NCI-H1694 (cell line): ENCODE measurements at places on chromosomes 6 and 20.
A peak's percentile ranks its signal among the peaks of the same experiment; 100 is the strongest.

DNA sequence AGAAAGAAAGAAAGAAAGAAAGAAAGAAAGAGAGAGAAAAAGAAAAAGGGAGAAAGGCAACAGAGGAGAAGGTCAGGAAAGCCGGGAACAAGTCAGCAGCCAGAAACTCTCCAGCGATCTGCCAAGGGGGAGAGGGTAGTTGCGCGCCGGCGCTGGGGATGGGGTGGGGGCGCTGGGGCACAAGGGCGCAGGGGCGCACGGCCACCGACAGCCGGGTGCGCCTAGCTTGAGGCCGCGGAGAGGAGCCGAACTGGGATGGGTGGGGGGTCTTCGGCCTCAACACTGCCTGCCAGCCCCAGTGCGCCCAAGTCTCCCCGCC lies 533 bp upstream of the RSPO3 start:
- DNase-seq, result no peak

DNA sequence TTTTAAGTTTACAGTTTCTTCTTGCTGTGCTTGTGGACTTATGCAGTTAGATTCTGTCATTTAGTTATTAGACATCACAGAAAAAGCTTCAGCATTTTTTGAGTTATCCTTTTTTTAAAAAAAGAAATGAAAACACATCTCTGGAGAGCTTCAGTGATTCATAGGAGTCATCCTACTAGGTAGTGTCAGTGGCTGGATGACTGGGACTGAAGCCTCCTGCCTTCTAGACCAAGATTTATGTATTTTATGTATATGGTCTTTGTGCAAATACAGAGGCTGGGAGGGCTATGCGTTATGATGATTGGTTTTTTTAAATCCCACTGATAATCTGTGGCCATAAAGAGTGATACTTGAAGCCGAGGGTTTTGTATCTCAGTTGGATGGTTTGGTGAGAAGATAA lies 125.9 kb upstream of the JAG1 start:
- DNase-seq, result no peak

- DNase-seq, result no peak
These were observed 1.7 kb downstream of the THBD start for GRCh38 chr20:23047738-23048214.

DNA sequence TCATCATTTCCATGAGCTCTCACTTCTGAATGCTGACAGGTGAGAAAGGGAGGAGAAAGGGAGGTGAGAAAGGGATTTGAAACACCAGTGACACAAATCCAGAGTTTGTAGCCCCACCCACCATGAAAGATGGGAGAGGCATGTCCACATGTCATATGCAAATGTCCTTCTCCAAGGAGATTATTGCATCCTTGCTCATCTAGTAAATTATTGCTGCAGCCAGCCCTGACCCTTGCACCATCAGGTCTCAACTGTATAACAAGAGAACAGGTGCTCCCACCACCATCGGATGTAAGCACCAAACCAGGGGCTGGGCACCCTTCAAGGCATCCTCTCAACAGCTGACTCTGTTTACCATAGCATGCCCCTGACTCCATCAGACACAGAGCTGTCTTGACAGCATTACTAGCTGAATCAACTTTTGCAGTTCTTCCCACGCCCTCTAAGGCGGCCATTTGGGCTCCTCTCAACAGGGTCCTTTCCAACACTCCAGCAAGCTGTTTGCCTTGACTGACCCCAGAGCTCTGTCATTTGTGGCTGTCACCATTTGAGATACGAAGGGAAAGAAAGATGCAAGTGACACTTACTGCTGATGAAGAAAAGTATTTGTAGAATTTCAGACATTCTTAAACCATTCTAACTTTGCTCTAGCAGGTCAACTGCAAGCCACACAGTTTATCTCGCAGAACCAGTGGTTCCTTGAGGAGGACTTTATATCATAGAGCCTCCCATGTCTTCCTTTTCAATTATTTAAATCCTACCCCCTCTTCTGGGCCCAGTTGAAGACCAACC lies 14.2 kb downstream of the GFOD1 start:
- DNase-seq, result no peak

GRCh38 chr20:20547221-20547875 lies 165.1 kb downstream of the RALGAPA2 start:
- no peak for DNase-seq

- DNase-seq, result peak; percentile 50
These were observed 24.0 kb downstream of the MTFR2 start for GRCh38 chr6:136226027-136226673.

DNA sequence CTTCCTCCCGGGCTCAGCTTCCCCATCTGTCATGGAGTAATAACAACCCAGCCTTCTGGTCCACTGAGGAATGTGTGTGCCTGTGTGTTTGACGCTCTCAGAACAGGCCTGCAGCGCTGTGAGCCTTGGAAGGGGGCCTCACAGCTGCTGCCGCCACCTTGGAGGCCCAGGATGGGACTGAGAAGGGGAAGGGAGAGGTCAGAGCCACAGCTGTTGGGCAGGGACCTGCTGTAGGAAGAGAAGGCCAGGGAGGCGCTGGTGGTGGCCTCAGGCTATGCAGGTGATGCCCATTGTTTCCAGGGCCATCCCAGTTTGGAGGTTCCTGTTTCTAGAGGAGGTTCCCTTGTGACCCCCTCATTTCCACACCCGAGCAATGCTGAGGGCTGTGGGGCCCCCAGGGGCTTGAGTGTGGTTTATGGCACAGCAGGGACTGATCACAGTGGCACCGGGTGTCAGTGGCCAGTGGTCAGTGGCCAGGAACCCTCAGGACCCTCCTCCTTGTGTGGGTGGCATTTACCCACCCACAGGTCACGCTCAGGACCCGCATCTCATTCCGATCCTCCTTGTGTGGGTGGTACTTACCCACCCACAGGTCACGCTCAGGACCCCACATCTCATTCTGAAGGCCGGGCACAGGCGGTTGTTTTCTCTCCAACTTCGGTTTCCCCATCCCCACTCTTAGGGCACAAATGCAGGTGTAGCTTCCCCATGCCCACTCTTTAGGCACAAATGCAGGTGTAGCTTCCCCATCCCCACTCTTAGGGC lies 14.0 kb downstream of the TPD52L2 start:
- DNase-seq, result no peak

DNA sequence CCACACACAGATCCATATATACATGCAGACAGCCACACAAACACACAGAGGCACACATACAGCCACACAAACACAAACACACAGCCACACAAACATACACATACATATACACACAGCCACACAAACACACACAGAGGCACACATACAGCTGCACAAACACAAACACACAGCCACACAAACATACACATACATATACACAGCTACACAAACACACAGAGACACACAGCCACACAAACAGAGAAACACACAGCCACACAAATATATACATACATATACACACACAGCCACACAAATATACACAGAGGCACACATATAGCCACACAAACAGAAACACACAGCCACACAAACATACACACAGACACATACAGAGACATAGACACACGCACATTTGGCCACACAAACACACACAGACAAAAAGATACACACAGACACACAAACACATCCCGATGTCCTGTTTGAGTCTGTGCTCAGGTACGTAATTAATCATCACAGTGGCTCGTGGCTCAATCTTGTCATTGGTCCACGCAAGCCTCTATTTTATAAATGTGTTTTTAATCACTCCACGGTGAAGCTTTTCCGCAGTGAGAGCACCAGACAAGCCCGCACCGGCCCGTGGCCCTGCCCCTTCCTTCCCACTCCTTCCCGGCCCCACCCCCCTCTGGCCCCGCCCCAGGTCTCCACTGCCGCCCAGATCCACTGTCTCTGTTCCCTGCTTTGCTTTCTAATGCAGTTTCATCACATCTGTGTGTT lies 135.3 kb downstream of the CDH4 start:
- DNase-seq, result no peak

DNA sequence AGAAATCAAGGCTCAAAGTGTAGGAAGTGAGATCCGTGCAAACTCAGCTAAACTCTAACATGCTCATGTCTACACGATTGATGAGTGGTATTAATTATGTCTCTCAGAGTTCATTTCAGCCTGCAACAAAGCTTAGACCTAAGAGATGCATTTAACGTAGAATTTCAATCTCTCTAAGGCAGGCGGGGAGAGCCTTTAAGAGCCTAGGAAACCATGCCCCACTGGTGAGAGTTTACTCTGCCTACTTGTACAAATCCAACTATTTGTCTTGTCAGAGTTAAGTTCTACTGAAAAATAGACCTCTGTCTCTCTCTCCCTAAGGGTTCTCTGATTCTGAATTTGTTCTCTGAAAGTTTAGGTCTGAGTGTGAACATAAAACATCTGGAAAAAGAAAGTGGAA lies 100.9 kb downstream of the SPTLC3 start:
- DNase-seq, result no peak

GRCh38 chr6:140537211-140537610 lies 1162.8 kb upstream of the CITED2 start:
- no peak for DNase-seq

GRCh38 chr6:16511723-16512489 lies 249.4 kb downstream of the ATXN1 start:
- DNase-seq, result no peak

DNA sequence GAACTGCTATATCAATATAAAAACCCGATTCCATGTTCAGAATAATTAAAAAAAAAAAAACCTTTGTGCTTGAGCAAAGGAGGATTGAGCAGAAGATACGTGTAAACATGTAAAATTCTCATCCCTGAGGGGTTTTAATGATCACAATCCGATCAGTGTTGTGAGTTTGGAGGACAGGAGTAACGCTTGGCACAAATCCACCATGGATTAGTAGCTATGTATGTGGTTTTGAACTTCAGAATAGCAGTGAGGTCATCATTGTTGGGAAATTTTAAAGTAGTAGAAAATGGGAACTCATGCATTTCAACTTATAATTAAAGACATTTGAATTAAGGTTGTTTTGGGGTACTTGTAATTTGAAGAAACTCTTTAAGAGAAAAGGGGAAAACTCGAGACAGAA lies 203.2 kb downstream of the RPS12 start:
- no peak for DNase-seq

- DNase-seq, result no peak
These were observed 48.6 kb downstream of the CDH4 start for GRCh38 chr20:61300709-61301108.

GRCh38 chr6:99736302-99736701 lies 129.7 kb downstream of the PRDM13 start:
- no peak for DNase-seq

DNA sequence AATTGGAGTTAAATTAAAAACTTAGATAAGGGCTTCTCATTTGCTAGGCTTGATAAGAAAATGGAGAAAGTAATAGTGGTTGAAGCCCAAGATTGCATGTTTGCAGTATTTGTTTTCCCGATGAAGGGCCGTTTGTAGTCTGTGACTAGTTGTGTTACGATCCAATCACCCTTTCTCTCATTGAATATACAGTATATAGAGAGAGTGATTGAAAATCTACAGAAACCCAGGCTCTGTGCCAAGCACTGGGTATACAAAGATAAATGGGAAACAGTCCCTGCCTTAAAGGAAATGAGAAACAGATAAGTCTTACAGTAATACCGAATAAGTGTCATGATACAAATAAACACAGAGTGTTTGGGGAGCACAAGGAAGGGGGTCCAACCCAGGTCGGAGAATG lies 55.2 kb upstream of the CDKAL1 start:
- no peak for DNase-seq

- peak; percentile 88 for DNase-seq
These were observed 51.0 kb downstream of the SSR1 start for GRCh38 chr6:7261852-7262461.

- no peak for DNase-seq
These were observed 109.7 kb upstream of the FOXQ1 start for GRCh38 chr6:1202201-1202600.

GRCh38 chr20:44956410-44956809 lies 3.8 kb downstream of the TOMM34 start:
- DNase-seq, result no peak

GRCh38 chr20:25273541-25274358 lies 25.9 kb downstream of the PYGB start:
- DNase-seq, result peak; percentile 69

DNA sequence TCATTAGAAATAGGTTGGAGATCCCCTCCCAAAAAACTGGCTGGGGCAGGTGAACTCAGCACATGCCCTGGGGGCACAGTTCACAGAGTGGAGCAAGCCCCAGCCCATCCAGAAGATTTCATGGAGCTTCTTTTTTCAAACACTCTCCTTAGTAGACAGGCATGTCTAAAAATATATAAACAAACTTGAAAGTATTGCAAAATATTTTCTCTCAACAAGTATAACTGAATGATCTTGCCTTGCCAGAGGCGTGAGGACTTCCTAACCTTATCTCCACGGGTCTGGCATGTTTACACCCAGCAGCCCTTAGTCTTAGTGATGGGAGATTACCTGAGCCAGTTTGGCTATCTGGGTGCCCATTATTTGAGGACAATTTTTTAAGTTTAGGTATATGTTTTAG lies 107.1 kb downstream of the QRSL1 start:
- DNase-seq, result no peak

DNA sequence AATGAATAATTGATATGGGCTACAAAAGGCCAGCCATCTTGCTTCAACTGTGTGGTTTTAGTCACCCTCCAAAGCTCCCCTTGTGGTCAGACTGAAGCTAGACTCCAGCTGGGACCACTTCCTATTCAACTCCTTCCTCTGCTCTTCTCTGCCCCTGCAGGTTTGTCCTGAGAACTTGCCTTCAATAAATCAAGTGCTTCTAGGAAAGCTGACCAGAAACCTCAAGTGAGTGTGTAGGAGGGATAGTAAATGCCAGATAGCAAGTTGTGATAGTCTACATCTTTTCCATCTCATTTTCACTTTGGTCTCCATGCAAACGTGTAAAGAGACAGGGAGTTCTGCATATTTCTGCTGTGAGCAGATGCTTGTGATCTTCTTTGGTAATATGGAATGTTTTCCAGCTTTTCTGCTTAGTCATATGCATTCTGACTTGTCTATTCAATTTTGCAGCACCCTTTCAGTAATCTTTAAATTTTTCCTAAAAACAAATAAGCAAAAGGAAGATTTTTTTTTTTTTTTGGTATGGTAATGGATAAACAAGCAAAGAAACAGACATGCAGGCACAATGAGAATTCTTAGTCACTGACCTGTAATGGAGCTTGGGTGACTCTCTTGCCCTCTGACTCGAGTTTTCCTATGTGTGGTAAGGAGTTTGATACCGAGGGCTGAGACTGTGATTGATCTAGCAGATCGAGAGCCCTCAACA lies 201.3 kb upstream of the BTBD3 start:
- DNase-seq, result no peak

DNA sequence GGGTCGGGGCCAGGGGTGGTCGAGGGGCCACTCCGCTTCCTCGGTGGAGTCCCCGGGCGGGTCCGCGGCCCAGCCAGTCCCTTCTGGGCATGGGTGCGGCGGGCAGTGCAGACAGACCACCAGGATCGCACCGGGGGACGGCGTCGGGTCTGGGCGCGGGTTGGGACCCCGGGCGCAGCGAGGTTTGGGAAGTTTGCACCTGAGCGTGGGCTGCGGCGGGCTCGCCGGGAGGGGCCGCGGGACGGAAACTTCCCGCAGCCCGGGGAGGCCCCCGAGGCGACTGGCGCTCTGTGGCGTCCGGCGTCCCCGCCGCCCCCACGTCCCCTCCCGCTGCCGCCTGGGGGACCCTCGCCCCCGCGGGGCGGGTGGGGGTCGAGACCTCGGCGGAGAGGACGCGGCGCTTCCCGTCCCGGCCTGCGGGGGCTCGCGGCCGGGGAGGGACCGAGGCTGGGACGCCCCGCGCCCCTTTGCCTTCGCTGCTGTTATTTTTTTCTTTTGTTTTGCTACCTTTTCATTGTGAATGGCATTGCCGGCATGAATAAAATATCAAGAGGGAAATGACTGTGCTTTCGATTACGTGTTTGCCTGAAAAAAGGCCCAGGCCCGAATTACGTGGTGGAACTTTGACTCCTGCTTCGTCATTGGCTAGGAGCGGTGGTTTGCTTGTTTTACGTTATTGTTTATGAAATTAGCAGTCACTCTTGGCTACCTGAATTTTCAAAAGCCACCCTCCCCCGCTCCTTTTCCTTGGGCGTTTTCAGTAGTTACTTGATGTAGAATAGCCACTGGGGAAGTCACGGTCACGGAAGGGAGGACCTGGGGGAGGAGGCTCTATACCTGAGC lies 703 bp downstream of the SNX9 start:
- DNase-seq, result no peak
